ENCODE measurements at places on chromosomes 1 and 21.

GRCh38 chr1:95084317-95085176 is 11.8 kb upstream of the ALG14 start:
- no peak overlapping the region for H3K27ac ChIP-seq
- no peaks in the 10 kb centered on the region for H3K4me1 ChIP-seq
- H3K27me3 ChIP-seq: no peaks in the 10 kb centered on the region
- no peaks in the 10 kb centered on the region for H3K36me3 ChIP-seq

DNA sequence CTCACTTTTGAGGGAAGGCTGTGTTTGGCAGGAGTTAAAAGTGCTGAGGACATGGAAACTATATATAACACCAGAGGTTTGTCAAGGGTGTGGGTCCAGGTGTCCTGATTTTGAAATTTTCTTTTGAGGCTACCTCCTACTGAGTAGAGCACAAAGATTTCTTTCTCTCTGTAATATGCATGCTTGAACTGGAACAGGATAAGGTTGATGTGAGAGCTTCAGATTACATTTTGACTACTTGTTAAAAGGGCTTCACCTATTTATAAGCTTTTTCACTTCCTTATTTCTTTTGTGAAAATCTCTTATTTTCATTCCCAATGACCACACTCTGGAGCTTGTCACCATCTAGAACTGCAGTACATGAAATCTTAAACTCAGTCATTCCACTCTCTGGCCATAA is 59.8 kb upstream of the PLA2G4A start:
- H3K4me1 ChIP-seq: no peaks in the 10 kb centered on the region
- no peaks in the 10 kb centered on the region for H3K27me3 ChIP-seq
- no peaks in the 10 kb centered on the region for H3K36me3 ChIP-seq

- H3K27me3 ChIP-seq: no peaks in the 10 kb centered on the region
- H3K4me3 ChIP-seq: no peak overlapping the region
- H3K4me1 ChIP-seq: no peaks in the 10 kb centered on the region
- DNase-seq: no peak
Observed at GRCh38 chr1:78126506-78126905, 80.7 kb downstream of the GIPC2 start.

- H3K36me3 ChIP-seq: peaks cover 3% of the 10 kb centered on the region
- DNase-seq: no peak
- H3K4me3 ChIP-seq: no peak overlapping the region
- H3K4me1 ChIP-seq: no peaks in the 10 kb centered on the region
- H3K27ac ChIP-seq: no peak overlapping the region
Observed at GRCh38 chr1:241592273-241592958, 47.8 kb downstream of the CHML start.

- H3K4me3 ChIP-seq: no peak overlapping the region
- no peak for DNase-seq
- no peak overlapping the region for H3K27ac ChIP-seq
- H3K4me1 ChIP-seq: peaks cover 5% of the 10 kb centered on the region
- no peaks in the 10 kb centered on the region for H3K36me3 ChIP-seq
Observed at GRCh38 chr1:31580891-31581603, 4.7 kb downstream of the TINAGL1 start.

DNA sequence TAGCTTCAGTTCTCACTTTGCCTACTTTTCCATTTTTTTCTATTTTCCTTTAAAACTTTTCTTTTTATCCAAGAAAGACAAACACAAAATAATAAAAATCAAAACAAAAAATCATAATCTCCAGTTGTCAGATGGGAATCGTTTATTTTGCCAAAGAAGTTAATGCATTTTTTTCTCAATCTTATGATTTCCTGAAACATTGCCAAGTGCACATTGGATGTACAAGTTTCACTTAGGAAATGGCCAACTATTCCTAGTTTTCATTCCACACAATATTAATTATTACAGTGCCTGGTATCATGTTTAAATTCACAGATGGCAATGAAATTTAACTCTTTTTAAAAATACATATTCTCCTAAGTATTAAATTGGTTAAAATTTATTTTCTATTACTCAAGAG is 1050.5 kb downstream of the TTLL7 start:
- no peaks in the 10 kb centered on the region for H3K4me1 ChIP-seq
- H3K27me3 ChIP-seq: no peaks in the 10 kb centered on the region
- no peak overlapping the region for H3K27ac ChIP-seq
- H3K4me3 ChIP-seq: no peak overlapping the region
- H3K36me3 ChIP-seq: no peaks in the 10 kb centered on the region

DNA sequence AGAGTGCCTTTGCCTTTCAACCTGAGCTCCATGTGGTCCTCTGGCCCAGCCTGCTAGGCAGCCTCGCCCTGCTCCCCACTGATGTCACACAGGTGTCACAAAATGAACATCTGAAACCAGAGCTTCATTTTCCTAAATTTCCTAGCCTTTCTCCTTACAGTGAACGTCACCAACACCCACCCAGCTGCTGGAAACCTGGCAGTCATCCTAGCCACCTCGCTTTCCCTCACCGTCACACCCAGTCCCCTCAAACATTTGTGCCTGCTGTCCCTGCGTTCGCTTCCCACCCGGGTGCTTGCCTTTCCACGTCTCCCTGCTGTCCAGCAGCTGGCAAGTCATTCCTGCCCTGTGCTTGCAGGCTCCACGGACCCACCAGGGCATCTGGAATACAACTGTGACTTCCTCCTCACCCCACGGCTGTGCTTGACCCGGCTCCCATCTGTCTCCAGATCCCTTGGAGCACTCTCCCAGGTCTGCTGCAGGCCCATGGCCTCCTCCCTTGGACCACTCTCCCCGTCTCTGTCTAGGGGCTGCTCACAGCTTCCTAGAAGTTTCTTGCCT is 23.5 kb downstream of the ADARB1 start:
- no peaks in the 10 kb centered on the region for H3K36me3 ChIP-seq
- no peak overlapping the region for H3K27ac ChIP-seq
- H3K27me3 ChIP-seq: no peaks in the 10 kb centered on the region
- no peak for DNase-seq
- H3K4me3 ChIP-seq: no peak overlapping the region

GRCh38 chr1:95119273-95119672 is 2.1 kb downstream of the TLCD4 start:
- H3K4me3 ChIP-seq: no peak overlapping the region
- H3K36me3 ChIP-seq: no peaks in the 10 kb centered on the region
- peaks cover 10% of the 10 kb centered on the region for H3K4me1 ChIP-seq
